Activated CD8-positive, alpha-beta memory T cell treated with anti-CD3 and anti-CD28 coated beads for 4 hours (primary cell): ENCODE measurements at places on chromosomes 12 and 14.

GRCh38 chr12:65899241-65899640, 75.0 kb downstream of the HMGA2 start:
- DNase-seq: no peak

GRCh38 chr12:94027561-94027960, 120.8 kb upstream of the PLXNC1 start:
- DNase-seq: no peak

- DNase-seq: no peak
These were observed 69.0 kb downstream of the DIO3 start for GRCh38 chr14:101630056-101630965.

- no peak for DNase-seq
These were observed 77.5 kb upstream of the CPSF6 start for GRCh38 chr12:69161829-69162228.

DNA sequence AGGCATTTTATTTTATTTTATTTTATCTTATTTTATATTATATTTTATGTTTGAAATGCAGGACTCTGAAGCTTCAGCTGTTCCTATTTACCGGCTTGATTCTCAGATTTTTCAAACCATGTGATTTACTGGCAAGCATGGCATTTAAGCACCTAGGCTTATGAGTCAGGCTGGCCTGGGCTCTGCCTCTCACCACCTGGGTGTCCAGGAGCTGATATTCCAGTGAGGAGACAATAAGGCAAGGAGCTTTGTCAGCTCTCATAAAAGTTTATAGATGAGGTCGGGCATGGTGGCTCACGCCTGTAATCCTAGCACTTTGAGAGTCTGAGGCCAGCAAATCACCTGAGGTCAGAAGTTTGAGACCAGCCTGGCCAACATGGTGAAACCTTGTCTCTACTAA, 2.1 kb downstream of the DAO start:
- no peak for DNase-seq

DNA sequence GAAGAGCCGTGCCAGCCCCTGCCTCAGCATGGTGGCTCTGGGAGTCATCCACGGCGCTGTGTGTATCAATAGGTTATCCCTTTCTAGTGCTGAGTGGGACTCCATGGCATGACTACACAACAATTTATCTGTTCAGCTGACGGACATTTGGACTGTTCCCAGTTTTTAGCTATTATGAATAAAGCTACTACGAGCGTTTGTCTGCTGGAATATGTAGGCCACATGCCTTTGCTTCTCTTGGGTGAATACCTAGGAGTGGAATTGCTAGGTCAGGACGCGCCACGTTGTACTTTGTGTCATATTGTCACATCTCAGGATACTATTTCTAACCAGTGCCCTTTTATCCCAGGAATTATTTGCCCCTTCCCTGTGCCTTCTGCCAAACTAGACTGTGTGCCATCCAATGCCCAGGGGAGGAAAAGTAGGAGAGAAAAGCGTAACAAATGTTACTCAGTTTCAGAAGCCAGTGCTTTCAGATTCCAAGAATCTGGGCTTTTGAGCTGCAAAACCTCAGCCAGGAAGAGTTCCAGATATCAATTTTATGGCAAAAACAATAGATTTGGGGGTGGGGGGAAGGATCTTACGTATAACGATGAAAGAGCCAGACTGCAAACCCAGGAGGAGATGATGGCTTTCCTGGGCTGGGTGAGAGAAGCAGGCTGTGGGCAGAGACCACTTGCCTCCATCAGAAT, 62.5 kb upstream of the NCOR2 start:
- no peak for DNase-seq

DNA sequence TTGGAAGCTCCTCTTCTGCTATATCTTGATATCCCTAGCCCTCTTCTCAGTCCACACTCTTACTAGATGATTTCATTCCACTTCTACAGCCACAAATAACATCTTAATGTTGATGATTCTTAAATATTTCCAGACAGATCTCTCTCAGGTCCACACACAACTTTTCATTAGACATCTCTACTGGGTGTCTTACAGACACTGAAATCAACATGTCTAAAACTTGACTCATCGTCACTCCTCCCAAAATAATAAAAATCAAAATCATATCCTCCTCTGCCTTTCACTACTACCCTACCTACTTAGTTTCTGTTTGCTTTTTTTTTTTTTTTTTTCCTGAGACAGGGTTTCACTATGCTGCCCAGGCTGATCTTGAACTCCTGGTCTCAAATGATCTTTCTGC, 11.9 kb downstream of the PRDM4 start:
- no peak for DNase-seq

DNA sequence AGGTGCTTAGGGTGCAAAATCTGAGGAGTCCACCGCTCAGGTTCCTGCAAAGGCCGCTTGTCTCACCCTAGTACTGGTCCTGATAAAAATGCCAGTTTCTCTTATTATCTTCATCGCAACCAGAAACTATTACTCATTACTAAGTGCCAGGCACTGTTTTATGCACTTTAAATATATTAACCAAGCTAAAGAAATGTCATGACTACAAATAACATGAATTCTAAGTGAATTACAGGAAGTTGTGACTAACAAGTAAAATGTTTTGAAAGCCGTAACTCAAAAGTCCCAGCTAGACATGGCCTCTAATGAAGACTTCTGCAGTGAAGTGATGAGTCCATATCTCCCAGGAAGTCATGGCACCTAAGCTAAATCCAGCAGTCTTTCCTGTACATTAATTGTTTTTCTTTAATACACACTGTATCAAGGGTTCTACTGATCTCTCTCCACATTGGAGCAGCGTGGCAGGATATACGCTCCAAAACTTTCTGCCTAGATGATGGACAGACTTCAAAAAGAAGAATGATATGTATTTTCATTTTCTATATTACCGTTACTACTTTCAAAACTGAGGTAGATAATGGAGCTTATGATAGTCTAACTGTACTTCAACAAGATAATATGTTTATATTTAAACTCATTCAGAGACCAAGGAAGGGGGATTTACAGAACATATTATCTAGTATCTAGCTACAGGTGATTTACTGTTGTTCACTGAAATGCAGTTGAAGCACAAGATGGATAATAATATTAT, 117.3 kb upstream of the ARID2 start:
- no peak for DNase-seq

GRCh38 chr12:71045781-71046180, 112.0 kb downstream of the TSPAN8 start:
- no peak for DNase-seq

DNA sequence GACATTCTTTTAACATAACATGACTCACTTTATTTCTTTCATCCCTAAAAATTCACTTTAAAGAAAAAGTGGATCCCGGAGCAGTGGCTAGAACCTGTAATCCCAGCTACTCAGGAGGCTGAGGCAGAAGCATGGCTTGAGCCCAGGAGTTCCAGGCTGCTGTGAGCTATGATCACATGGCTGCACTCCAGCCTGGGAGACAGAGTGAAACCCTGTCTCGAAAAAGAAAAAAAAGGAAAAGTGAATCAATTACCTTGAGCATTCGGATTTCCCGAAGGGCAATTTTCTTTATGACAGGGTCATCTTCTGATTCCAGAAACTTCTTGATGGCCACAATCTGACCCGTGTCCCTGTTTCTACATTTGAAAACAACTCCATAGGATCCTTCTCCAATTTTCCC, 1.2 kb downstream of the CDKL1 start:
- DNase-seq: no peak

GRCh38 chr14:92493492-92493891, 20.1 kb upstream of the RIN3 start:
- no peak for DNase-seq

GRCh38 chr12:55861871-55862270, 19.1 kb upstream of the MMP19 start:
- DNase-seq: no peak

- DNase-seq: no peak
These were observed 25.7 kb downstream of the TBC1D15 start for GRCh38 chr12:71865166-71865713.

DNA sequence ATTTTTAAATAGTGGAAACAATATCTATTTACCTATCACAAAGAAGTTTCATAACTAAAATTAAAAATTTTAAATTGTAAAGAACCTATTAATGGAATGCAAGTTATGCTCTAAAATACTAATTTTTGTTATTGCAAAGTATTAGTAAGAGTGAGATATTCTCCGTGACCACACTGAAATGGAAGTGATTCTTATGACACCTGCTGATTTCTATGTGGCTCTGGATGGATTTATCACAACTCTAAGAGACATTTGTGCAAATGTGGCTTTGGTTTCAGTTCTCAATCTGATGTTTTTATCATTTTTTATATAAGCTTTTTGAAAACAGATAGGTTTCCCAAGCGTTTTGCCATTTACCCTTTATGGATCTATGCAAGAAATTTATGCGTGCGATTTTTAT, 497.8 kb downstream of the NAV3 start:
- no peak for DNase-seq

GRCh38 chr14:68939893-68940613, 39.0 kb downstream of the ACTN1 start:
- no peak for DNase-seq
